ENCODE measurements at places on chromosomes 12 and 14. TPM values are rescaled to one million over a fixed set of nuclear protein-coding genes. Genes with fewer than 3 reads are reported as not detected.

DNA sequence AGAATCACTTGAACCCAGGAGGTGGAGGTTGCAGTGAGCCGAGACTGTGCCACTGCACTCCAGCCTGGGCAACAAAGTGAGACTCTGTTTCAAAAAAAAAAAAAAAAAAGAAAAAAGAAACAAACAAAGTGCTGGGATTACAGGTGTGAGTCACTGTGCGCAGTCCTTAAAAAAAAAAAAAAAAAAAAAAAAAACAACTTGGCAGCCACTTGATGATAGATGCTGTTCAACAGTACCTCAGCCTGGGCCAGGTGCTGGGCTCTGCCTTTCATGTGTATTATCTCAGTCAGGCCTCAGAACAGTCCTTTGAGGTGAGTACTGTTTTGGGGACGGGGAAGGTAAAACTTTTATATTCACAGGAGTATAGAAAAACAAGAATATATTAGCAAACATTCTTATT lies 9.6 kb downstream of the ACADS start:
- no peaks in the 10 kb centered on the region for H3K36me3 ChIP-seq
- H3K4me1 ChIP-seq: no peaks in the 10 kb centered on the region
- DNase-seq: no peak
- no peak overlapping the region for H3K4me3 ChIP-seq
- H3K27ac ChIP-seq: no peak overlapping the region

GRCh38 chr12:66014818-66015217 lies 115.7 kb downstream of the LLPH start:
- H3K36me3 ChIP-seq: no peaks in the 10 kb centered on the region
- H3K4me3 ChIP-seq: no peak overlapping the region
- H3K27ac ChIP-seq: no peak overlapping the region
- H3K4me1 ChIP-seq: no peaks in the 10 kb centered on the region
- no peaks in the 10 kb centered on the region for H3K27me3 ChIP-seq
- DNase-seq: no peak

GRCh38 chr12:55226523-55226922 lies 5.7 kb downstream of the OR10A7 start:
- H3K4me1 ChIP-seq: no peaks in the 10 kb centered on the region
- no peak overlapping the region for H3K27ac ChIP-seq
- no peaks in the 10 kb centered on the region for H3K36me3 ChIP-seq
- H3K4me3 ChIP-seq: no peak overlapping the region

C12orf54 gene
- not detected for total RNA-seq

CRY1 gene
- 40.6 TPM for total RNA-seq

ADCY4 gene
- 28.7 TPM for total RNA-seq

Data from thoracic aorta (tissue), 2 donors.